Dermis microvascular lymphatic vessel endothelial cell (primary cell): ENCODE measurements at places on chromosomes 1 and 21. TPM values are rescaled to one million over a fixed set of nuclear protein-coding genes. Genes with fewer than 3 reads are reported as not detected.
A peak's percentile ranks its signal among the peaks of the same experiment; 100 is the strongest.

DNA sequence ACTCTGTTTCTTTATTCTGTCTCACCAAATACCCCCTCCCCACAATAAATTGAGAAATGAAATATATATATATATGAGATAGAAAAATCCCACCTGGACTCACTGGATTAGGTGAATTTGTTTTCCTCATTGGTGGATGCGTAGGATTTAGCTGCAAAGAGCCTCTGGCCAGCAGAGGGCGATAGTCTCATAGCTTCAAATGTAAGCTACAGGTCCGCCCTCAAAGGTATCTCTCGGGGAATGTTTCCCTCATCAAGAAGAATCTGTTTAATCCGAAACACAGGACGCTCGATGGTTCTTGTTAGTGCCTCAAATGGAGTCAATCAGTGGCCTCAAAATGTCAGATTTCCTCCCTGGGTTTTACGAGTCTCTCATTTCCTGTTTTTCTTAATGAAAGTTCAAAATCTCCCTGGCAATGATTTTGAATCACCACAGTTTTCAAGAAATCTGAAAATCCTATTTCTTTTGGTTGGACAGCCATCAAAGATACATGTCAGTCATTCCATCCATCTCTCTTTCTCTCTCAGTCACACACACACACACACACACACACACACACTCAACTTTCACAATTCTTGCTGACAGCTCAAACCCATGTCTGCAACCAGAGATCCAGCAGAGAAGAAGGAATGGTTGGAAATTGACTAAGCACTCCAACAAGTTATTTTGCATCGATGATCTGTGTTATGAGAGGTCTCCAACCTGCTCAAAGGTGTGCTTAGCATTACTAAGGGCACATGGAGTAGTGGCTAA is 13.9 kb upstream of the CAMK1G start:
- DNase-seq, result peak; percentile 62

- no peak for DNase-seq
Measured at GRCh38 chr1:190688096-190688495, 210.4 kb upstream of the BRINP3 start.

GRCh38 chr1:50427818-50428779 is 4.9 kb upstream of the DMRTA2 start:
- no peak for DNase-seq

DNA sequence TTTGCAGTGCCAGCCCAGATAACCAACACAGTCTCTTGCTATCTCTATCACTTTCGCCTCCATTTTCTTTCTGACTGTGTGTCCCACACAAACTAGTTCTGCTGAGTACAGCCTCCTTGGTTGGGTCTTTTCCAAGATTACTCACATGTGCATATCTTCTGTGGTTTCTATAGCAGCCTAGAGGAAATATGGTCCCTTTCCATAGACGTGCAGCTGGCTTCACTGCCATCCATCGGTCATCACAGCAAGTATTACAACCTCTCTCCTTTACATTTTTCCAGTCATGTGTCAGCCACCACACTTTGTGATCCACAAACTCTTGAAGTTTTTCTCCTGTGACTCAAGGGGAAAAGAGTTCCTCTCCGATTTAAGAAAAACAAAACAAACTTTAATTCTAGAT is 893.4 kb upstream of the ADGRL4 start:
- no peak for DNase-seq

DNA sequence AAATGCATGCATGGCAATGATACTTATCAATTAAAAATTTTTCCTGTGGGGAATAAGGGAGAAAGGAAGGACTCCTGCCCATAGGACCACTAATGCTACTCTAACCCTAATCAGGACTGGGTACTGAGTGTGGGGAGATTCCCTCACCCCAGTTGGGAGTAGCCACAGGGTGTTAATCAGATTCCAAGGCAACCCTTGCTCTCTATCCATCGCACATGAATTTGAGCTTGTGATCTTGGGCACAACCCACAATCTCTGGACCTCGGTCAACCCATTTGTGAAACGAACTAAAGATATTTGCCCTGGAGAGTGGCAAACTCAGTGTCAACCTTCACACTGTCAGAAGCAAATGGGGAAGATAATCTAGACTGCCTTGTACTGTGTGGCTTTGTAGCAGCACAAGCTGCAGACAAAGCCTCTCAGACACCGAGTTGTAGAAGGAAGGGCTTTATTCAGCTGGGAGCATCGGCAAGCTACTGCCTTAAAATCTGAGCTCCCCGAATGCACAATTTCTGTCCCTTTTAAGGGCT is 69.5 kb downstream of the SERINC2 start:
- no peak for DNase-seq

GRCh38 chr1:56169856-56170255 is 409.5 kb downstream of the PLPP3 start:
- DNase-seq, result no peak

GRCh38 chr1:151859891-151860293 is 6.4 kb upstream of the THEM5 start:
- DNase-seq, result no peak

GRCh38 chr1:116170721-116171589 is 59.8 kb downstream of the MAB21L3 start:
- no peak for DNase-seq

- DNase-seq, result peak; percentile 36
Measured at GRCh38 chr1:180278596-180279395, 48.7 kb downstream of the LHX4 start.

GRCh38 chr1:180722586-180722985 is 90.8 kb downstream of the XPR1 start:
- no peak for DNase-seq

- DNase-seq, result peak; percentile 29
Measured at GRCh38 chr1:152398812-152399698, 15.0 kb downstream of the CRNN start.

The SLC1A7 gene
- total RNA-seq, result not detected in 2 replicates

The LYPLA2 gene
- 113 and 153 TPM in 2 replicates for total RNA-seq

The SLAMF7 gene
- not detected in 2 replicates for total RNA-seq

The CHI3L1 gene
- total RNA-seq, result under 0.01 TPM in 1 of 2 replicates, not detected in the other

The ZNF697 gene
- 16.8 and 21.9 TPM in 2 replicates for total RNA-seq

The RORC gene
- not detected in 2 replicates for total RNA-seq
